ENCODE measurements at places on chromosomes 4 and X. TPM values are rescaled to one million over a fixed set of nuclear protein-coding genes. Genes with fewer than 3 reads are reported as not detected.

GRCh38 chrX:115409551-115409950, 120.0 kb downstream of the LUZP4 start:
- DNase-seq: no peak

DNA sequence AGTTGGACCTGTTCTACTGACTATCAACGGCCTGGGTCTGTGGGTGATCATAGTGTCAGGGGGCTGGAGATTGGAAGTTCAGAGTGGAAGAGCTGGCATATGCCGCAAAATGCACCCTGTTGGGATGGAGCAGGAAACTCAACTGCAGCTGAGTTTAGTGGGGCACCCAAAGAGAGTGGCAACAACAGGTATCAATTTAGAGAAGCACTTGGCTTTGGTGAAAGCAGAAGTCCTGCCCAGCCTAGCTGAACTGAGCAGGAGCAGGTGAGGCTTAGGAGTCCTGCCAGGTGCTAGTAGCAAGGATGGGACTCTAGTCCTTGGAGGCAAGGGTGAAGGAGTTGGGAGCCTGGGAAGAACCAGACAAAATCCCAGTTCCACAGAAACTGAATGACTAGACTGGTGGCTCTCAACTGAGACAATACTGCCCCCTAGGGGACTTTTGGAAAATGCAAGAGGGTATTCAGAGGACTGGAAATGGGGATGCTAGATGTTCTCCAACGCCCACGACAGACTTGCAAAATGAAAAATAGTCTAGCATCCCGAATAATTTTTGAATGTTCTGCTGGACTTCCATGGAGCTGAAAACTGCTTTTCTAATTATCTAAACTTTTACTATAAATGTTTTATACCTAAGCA, 49.4 kb downstream of the RTL9 start:
- DNase-seq: peak; percentile 62

GRCh38 chr4:83679692-83680091, 143.8 kb downstream of the GPAT3 start:
- DNase-seq: no peak

DNA sequence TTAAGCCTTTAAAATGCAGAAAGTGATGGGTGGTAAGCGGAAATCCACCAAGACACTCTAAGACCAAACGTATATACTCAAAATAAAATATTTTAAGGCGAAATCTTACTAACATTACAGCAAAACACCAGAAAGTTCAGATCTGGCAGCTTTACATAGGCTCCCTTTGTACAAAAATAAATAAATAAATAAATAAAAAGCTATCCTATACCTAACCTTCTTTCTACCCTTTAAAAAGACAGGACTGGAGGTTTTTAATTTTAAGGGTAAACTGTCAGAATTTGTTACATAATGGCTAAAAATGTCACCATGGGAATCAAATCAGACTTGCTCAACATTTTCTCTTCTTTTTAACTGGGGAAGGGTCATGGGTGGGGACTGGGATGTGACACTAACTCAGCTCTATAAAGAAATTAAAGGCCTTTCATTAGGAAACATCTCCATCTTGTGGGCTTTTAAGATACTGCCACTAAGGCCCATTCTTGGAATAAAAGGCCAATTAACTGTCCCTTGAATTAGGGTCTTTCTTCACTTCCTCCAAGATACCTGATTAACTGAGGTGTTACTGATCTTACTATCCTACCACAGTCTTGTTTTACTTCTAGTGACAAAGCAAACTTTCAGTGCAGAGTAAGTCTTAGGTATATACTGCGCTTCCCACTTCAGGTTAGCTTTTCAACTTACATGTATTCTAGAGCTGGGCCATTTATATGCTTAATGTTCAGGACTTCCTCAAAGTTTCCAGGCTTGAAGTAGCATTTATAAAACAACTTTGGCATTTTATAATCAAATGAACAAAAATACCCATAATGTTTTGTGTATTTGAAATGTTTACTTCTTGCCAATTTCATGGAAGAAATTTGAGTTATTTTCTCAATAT, 13.3 kb downstream of the HNRNPD start:
- DNase-seq: no peak

DNA sequence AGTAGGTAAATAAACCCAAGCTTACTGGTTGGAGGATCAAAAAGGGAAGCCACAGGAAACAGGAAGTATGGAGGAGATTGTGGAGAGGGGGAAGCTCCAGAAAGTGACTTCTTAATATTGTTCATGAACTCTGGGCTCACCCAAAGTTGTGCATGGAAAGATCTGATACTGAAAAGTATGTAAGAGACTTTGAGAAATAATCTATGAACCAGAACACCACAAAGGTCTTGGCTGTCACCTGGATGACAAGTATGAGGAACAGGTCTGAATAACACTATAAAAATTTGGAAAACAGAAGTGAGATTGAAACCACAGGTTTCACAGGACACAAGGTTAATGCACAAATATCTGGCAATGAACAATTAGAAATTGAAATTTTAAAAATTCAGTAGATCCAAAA, 567.4 kb downstream of the INPP4B start:
- DNase-seq: no peak

The CFAP99 gene
- 0.21 TPM for total RNA-seq

DNA sequence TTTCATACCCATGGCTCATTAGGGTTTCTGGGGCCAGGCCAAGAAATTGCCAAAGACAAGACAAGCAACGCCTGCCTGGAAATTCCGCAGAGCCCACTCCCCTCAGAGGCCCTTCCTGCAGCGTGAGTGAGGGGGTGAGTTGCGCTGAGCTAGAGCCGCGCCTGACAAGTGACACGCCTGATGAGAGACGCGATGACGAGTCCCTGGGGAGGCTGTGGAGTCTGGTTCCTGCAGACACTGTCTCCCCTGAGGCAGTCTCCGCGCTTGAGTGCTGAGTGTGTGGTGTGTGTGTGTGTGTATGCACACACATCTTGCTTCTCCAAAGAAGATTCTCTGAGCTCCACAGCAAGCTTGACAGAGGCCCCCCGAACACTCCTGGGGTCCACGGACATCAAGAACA, 269.8 kb downstream of the BCOR start:
- DNase-seq: no peak

GRCh38 chrX:124217304-124218251, 114.9 kb upstream of the TEX13D start:
- DNase-seq: no peak

The GPC3 gene
- 36.5 TPM for total RNA-seq

- no peak for DNase-seq
These were observed 63.7 kb upstream of the PDLIM3 start for GRCh38 chr4:185598846-185599552.

The SMARCA1 gene
- total RNA-seq: 35.4 TPM

The CT55 gene
- total RNA-seq: not detected

Measured in uterus (tissue), 4 donors.